Activated CD4-positive, alpha-beta memory T cell treated with anti-CD3 and anti-CD28 coated beads for 36 hours (primary cell): ENCODE measurements at places on chromosomes 6 and 20. TPM values are rescaled to one million over a fixed set of nuclear protein-coding genes. Genes with fewer than 3 reads are reported as not detected.

DNA sequence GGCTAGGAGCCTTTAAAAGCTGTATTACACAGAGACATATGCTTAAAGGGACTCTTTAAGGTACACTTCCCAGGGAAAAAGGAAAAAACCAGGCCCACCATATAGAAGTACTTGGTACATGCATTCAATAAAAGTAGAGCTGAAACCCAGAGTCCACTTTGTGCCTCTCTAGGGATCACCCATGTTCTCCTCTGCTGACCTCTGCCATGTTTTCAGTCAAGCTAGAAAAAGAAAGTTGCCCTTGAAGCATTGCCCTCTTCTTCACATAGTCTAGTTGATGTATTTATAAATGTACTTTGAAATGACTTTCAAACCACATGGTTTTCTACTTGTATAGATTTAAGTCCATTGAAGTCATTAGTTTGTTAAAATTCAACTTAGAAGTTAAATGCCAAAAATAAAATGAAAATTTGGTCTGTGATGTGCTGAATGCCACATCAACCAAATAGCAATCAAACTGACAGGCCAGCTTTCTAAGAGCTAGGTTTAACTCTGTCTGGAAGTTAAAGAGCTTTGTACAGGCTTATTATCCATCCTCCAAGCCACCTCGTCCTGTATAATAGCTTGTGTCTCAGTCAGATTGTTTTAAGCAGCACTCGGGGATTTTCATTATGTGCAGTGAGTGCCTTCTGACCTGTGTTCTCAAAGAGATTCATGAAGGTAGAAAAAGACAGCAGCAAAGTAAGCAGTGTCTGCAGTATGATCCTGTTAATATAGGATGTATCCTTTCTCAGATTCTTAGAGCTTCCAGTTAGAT is 238.6 kb upstream of the PLN start:
- DNase-seq = no peak

The GNAS-AS1 gene
- 1.1 TPM for total RNA-seq

The CFB gene
- 0.76 TPM for total RNA-seq

- DNase-seq = no peak
Observed at GRCh38 chr20:36267605-36268381, 31.5 kb downstream of the AAR2 start.

The COL21A1 gene
- not detected for total RNA-seq

The MYCT1 gene
- total RNA-seq = not detected

The MYH7B gene
- total RNA-seq = 0.61 TPM

DNA sequence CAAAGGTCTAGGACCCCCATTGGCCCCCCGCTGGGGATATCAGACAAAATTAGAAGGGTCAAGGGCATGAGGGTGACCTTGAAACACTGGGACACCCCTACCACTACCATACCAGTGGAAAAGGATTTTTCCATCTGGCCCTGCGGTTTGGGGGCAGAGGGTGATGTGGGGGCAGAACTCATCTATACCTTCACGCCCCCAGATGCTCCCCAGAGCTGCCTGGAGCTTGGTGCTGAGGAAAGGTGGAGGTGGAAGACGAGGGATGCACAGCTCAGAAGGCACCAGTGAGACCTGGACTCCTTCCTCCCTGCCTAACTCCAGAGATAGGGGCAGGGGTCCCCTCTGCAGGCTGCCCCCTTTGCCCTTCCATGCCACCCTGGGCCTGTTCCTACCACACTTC is 1.1 kb downstream of the COX4I2 start:
- DNase-seq = no peak

- no peak for DNase-seq
Observed at GRCh38 chr6:134082191-134082590, 29.8 kb upstream of the SLC2A12 start.

GRCh38 chr20:32959351-32960221 is 44.6 kb downstream of the SUN5 start:
- no peak for DNase-seq

GRCh38 chr6:168541307-168541706 is 100.3 kb downstream of the SMOC2 start:
- DNase-seq = no peak

The DEFB121 gene
- total RNA-seq = not detected

GRCh38 chr6:37783025-37783855 is 36.3 kb upstream of the ZFAND3 start:
- no peak for DNase-seq

DNA sequence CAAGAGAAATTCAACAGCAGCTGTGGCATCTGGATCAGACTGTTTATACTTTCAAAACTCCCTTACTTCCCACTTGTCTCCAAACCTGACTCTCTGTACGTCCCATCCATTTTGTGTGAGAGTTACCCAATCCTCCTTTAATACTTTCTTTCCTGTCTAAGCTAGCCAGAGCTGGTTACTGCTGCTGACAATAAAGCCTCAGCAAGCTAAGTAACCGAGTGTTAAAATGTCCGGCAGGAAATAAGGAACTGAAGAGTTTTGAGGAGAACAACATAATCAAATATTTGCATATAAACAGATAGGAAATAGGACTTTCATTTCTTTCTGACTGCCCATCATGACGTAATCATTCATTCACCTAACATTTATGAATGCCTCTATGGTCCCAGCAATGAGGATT is 11.6 kb downstream of the TMEM30A start:
- no peak for DNase-seq

DNA sequence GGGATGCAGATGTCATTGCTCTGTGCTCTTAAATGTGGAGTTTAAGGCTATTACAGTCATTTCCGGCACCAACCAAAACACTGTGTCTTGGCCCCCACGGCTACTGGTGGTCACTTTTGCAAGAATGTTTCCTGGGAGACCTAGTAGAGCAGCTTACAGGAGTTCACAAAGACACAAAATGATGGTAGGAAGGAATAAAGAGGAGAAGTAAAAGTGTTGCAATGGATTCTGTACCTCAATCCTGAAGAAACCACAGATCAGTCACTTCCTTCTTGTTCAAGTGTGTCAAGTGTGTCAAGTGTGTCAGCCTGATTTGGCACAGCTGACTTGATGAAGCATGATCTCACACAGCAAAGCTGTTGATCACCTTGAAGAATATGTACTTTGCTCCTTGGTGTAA is 344.0 kb downstream of the PLCB1 start:
- no peak for DNase-seq

DNA sequence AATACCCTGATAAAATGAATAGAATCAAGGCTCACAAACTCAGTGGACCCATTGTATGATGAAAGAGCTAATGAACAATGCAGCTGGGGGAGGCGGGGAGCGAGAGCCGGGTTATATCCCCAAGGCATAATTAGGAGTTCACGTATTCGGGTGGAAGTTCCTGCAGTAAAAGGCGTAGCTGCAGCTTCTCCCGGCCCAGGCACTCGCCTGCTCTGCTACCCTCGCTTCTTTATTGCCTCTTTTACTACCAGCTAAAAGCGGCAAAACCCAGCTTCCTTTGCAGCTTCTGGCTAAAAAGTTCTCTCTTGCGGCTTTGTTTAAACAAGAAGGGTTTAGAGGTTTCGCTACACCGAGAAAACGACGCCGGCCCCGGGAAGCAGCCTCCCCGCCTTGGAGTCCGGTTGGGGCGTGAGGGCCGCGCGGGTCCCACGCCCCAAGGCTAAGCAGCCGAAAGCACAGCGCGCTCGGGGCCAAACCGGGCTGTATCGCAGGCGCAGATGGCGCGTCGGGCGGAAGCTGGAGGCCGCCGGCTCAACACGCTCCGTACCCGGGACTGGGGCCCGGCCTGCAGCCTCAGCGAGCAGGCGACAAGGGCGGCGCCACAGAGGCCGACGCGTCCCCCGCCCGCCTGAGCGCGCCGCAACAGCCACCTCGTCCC is 1.6 kb downstream of the ZBTB2 start:
- peak; percentile 60 for DNase-seq

DNA sequence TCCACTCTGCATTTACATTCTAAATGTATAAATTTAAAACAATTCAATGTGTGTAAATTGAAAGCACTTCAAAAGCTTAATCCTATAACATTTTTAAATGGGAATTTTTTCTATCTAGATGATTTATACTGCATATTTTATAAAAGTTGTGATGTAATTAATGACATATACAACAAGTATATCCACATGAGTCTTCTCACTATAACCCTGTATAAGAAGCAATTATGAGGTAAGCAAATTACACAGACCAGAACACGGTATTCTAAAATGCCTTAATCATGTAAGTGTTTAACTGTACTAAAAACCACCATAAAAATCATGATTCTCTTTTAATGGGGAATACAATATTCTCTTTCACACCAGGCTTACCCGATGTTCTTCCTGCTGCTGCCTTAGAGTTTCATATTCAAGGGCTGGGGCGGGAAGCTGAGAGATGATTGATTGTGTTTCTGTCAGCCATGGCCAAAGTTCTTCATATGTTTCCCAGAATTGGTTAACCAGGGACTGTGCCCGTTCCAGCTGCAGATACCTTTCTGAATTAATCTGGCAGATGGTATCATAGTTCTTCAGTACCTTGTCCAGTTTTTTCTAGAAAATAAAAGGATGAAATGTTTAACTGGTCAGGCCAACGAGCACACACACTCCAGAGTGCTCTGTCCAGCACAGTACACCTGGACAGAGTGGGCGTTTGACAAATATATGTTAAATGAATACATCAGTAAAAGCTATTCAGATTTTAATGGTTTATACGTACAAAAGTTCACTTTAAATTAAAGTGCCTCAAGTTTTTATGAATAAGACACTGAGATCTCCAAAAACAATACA is 127.4 kb downstream of the DST start:
- DNase-seq = no peak

The RIPOR3 gene
- total RNA-seq = not detected
